ENCODE measurements at places on chromosomes 6 and 20.

DNA sequence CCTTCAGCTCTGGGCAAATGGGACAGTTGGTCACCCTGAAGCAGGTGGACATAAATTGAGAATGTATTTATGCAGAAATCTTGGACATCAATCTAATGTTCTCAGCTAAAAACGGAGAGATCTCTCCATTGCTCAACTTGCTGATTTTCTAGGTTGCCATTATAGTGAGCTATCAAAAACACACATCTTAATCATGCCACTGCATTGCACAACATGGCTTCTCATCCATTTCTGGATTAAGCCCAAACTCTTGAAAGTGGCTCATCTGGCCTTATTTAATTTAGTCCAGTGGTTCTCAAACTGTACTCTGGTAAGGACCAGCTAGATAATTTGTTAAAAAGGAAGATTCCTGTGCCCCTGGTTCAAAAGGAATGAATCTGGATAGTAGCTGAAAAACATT, 324.9 kb upstream of the CITED2 start:
- no peak for DNase-seq

DNA sequence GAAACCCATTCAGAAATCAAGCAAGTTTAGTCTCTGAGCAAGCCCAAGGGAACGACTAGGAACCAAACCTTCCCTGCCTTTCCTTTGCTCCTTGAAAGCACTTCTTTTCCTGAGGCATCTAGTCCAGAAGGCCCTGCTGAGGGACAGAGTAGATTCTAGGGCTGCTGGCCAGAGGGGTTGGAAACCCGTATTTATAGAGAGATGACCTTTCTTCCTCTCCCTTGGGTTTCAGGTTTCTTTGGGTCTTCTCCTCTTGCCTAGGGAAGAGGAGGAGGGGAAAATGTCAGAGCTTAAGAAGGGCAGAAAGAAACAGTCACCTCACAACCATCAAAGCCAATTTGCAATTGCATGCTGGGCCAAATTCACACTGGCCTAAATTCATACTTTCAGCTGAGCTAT, 5.8 kb downstream of the APOBEC2 start:
- DNase-seq, result no peak

DNA sequence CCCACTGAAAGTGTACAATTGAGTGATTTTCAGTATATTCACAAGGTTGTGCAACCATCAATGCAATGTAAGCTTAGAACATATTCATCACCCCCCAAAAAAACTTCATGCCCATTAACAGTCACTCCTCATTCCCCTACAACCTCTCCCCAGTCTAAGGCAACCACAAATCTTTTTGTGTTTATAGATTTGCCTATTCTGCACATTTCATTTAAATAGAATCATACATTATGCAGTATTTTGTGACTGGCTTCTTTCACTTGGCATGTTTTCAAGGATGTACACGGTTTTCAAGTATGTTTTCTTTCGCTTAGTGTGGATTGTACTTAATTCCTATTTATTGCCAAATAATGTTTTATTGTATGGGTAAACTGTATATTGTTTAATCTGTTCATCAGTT, 329.3 kb upstream of the RNF24 start:
- DNase-seq, result no peak

GRCh38 chr6:133130863-133131262, 110.3 kb upstream of the EYA4 start:
- peak; percentile 79 for DNase-seq

GRCh38 chr6:35496841-35497570, at the start of gene TEAD3:
TEAD3 (minus strand) TSS chr6:35497079.
- peak; percentile 86 for DNase-seq

GRCh38 chr6:40492187-40492586, 95.0 kb downstream of the LRFN2 start:
- no peak for DNase-seq

DNA sequence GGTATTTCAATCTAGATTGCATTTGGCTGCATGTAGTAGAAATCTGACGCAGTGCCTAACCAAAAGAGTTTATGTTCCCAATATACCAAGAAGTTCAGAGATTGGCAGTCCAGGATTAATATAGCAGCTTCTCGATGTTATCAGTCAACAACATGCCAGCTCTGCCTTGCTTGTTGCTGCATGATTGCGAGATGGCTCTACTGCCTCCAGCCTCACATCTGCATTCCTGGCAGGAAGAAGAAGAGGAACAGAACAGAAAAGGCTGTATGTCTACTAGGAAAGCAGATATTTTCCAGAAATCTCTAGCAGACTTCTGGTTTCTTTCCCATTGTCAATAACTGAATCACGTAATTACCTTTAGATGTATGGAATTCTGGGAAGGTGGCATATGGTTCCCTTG, 60.8 kb downstream of the SLC35D3 start:
- DNase-seq, result no peak
